ENCODE measurements at places on chromosomes 13 and 19. TPM values are rescaled to one million over a fixed set of nuclear protein-coding genes. Genes with fewer than 3 reads are reported as not detected.

DNA sequence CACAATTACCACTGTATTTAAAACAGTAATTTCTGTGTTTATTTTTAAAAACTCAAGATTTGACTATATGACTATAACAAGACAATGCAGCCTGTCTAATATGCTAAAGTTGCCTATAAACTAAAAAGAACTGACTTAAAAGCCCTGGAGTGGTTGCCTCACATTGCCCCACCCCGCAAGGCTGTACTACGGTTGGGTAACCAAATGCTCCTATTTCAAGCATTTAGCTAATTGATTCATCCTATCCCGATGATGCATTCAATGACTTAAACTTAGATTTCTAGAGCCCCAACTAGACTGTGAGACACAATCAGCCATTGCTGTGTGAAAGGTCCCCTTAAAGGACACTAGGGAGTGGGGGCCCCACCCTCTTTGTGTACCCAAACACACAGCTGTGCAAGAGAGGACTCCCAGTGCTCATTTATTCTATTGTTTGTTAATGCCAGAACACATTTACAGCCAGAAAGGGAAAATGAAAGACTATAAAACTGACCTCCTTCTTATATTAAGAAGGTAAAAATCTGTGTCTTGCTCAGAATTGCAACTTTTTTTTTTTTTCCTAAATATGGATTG is 66.9 kb downstream of the MIPEP start:
- no peak for DNase-seq

DNA sequence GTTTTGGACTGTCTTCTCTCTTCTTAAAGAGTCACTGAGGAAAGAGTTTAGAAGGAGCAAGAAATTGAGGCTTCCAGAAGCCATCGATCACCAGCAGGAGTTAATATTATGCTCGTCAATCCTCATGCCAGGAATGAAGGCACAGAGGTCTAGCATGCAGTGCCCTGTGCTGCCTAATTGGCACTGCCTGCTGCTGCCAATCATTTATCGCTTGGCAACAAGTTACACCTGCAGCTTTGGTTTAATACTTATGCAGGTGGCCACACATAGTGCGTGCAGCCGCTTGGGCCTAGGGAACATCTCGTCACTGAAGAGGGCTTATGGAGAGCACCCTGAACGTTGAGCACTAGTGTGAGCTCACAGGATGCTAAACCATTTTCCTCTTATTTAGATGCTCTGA is 2.7 kb upstream of the SOX1 start:
- DNase-seq = no peak

GRCh38 chr13:69279213-69279612 is 828.4 kb upstream of the ATXN8OS start:
- DNase-seq = no peak

DNA sequence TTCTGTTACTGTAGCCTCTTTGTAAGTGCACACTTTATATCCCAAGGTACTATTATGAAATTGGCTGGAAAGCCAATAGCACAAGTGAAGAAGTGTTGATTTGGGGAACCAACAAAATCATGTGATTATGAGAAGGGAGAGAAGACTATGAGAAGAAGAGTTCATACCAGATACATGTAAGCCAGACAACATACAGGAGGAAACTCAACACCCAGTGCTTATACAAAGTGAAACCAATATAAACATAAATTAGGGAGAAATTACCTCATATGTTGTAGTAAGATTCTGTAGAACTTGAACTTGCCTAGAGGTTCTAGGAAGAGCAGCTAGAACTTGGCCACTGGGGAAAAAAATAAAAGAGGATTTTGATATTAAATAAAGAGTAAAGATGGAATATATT is 17.4 kb downstream of the CPB2 start:
- DNase-seq = no peak

GRCh38 chr13:46484561-46484960 is 68.4 kb upstream of the LRCH1 start:
- DNase-seq = no peak

Gene ATXN8OS
- total RNA-seq = not detected

Gene ZNF845
- total RNA-seq = 6.1 TPM

Gene MAP2K2
- 125 TPM for total RNA-seq

Data from activated CD4-positive, alpha-beta T cell treated with anti-CD3 and anti-CD28 coated beads, Interleukin-2, amount 10 ng/mL, durations not matched to agents 24 days and 14 days (primary cell).